ENCODE measurements at places on chromosomes 6 and 20.

DNA sequence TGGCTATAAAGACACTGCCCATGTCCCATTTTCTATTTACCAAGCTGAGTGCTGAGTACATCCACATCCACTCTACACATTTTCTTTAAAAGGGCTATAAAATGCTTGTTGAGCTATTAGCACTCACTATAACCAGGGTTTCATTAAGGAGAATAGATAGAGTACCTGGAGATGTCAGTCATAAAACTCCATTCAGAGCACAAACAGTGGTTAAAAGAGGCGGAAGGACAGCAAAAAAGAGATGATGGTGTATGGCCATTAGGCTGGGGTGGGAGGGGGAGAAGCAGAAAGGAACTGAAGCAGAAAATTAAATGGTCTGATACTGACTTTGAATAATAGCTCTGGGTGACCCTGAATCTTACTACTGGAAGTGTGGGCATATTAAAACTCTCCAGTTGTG is 609.9 kb upstream of the MAP3K7 start:
- DNase-seq: no peak
- no peak overlapping the region for H3K4me3 ChIP-seq
- H3K36me3 ChIP-seq: no peaks in the 10 kb centered on the region
- H3K4me1 ChIP-seq: peaks cover 25% of the 10 kb centered on the region
- peaks cover 4% of the 10 kb centered on the region for H3K27me3 ChIP-seq

- H3K36me3 ChIP-seq: no peaks in the 10 kb centered on the region
- H3K27me3 ChIP-seq: no peaks in the 10 kb centered on the region
- H3K27ac ChIP-seq: no peak overlapping the region
These were observed 71.4 kb downstream of the JARID2 start for GRCh38 chr6:15317251-15317650.

- no peaks in the 10 kb centered on the region for H3K36me3 ChIP-seq
- peaks cover 6% of the 10 kb centered on the region for H3K27me3 ChIP-seq
These were observed 79.8 kb upstream of the FAM184A start for GRCh38 chr6:119158057-119158848.

GRCh38 chr6:118197539-118197938 is 290.5 kb downstream of the SLC35F1 start:
- no peaks in the 10 kb centered on the region for H3K4me1 ChIP-seq
- H3K36me3 ChIP-seq: no peaks in the 10 kb centered on the region
- no peak overlapping the region for H3K4me3 ChIP-seq
- DNase-seq: no peak

- peaks cover 9% of the 10 kb centered on the region for H3K36me3 ChIP-seq
- peaks cover 38% of the 10 kb centered on the region for H3K4me1 ChIP-seq
- H3K4me3 ChIP-seq: peak overlapping the region; percentile 95
- H3K27me3 ChIP-seq: peaks cover 20% of the 10 kb centered on the region
These were observed 753 bp upstream of the PERP start for GRCh38 chr6:138107752-138108592.

DNA sequence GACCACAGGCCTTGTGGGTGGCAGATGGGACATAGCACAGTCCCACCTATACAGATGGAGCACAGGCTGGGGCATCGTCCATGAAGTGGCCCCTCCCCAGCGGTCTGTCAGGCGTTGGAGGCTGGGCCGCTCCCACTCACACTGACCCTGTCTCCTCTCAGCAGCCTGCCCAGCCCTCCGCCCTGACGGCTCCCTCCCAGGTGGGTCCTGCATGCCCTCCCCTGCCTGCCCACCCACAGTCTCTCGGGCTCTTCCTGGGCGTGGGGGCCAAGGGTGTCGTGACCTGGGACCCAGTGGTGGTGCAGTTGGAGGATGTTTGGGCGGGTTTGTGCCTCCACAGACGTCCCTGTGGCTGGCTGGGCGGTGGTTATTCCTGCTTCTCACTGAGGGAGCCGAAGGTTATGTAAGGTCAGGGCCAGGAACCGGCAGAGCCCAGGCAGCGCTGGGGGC is 22.3 kb downstream of the COL20A1 start:
- no peak for DNase-seq
- peaks cover 8% of the 10 kb centered on the region for H3K27me3 ChIP-seq

GRCh38 chr6:11064836-11065235 is 20.7 kb upstream of the ELOVL2 start:
- no peaks in the 10 kb centered on the region for H3K36me3 ChIP-seq
- no peak overlapping the region for H3K4me3 ChIP-seq
- no peak for DNase-seq
- H3K27me3 ChIP-seq: peaks cover 2% of the 10 kb centered on the region
- H3K27ac ChIP-seq: no peak overlapping the region
- no peaks in the 10 kb centered on the region for H3K4me1 ChIP-seq

DNA sequence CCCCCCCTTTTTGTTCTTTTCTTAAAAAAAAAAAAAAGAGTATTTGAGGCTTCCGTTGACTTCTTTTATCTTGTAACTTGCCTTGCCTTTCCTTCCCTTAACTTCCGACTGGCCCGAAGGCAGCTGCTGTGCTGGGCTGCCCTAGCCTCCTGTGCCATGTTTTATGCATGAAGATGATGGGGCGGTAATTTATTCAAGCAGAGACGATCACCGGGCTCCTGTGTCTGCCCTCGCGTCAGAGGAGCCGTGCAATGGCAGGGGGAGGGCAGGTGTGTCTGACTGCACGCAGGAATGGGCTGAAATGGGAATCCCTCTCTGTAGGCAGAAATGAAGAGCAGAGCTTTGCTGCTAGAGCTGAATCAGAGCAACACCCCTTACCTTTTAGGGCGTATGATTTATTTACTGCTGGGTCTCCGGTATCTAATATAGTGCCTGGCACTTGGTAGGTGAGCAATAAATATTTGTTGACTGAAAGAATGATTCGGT is 106.3 kb upstream of the RIPOR2 start:
- no peaks in the 10 kb centered on the region for H3K36me3 ChIP-seq
- H3K4me1 ChIP-seq: peaks cover 20% of the 10 kb centered on the region
- no peak overlapping the region for H3K4me3 ChIP-seq
- no peak for DNase-seq
- no peak overlapping the region for H3K27ac ChIP-seq

DNA sequence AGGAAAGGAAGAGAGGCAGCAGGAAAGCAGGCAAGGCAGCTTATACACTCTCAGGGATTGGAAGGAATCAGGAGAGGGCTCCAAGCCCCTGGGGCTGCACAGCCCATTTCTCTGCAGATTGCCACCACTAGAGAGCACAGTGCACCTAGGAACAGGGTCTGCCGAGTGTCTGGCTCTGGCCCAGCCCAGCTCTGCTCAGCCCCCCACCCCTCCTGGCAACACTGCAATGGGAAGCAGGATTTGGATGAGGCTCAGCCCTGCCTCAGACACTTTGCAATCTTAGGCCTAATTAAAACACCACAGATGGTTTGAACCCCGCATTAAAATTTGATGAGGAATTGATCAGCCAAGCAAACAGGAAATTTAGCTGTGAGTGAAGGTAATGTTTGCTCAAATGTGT is 252.7 kb downstream of the DHX35 start:
- peaks cover 22% of the 10 kb centered on the region for H3K4me1 ChIP-seq
- H3K4me3 ChIP-seq: no peak overlapping the region
- H3K36me3 ChIP-seq: no peaks in the 10 kb centered on the region

DNA sequence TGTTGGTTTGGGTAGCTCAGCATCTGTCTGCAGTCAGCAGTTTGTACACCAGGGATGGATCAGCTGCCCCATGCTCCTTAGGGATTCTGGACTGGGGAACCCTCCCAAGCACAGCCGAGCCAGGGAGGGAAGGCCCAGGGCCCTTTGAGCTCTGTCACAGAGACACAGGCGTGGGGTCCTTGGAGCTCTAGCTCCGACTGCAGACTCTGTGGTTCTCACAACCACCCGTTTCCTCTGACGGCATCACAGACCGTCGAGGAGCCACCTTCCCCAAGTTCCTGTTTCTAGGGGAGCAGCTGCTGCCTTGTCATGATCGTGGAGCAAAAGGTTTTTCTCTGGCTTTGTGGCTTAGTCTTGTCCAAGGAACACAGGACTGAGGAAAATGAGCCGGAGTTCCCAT is at the start of gene SLA2:
Gene SLA2 (minus strand): TSS at position 199 of the 400 bp plus-strand sequence. CDS start 4,861 bp downstream, outside the sequence.
- no peak within 1 kb of the TSS for H3K4me3 ChIP-seq
- peak within 1 kb of the TSS; percentile 53 for H3K27ac ChIP-seq
- DNase-seq: no peak
- H3K36me3 ChIP-seq: no peaks in the 10 kb centered on the region
- no peaks in the 10 kb centered on the region for H3K4me1 ChIP-seq

DNA sequence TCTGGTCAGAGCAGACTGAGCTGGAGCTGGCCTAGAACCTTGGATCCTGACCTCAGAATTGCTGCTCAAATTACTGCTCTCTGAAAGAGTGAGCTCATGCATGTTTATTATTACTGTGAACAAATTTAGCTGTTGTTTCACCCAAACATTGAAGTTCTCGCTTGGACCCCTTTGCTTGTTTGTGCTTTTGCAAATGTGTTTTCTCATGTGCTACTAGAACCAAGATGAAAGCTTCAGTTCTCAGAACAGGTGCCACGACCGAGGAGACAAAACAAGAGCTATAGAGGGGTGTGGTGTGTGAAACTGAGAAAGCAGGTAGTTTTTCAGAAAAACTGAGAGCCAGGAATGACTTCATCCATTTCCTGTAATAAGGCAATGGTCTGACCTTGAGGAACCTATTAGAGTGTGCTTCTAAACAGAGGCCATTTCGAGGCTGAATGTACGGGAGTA is 50.0 kb upstream of the ESR1 start:
- DNase-seq: no peak
- H3K36me3 ChIP-seq: no peaks in the 10 kb centered on the region
- H3K4me1 ChIP-seq: no peaks in the 10 kb centered on the region
- peaks cover 10% of the 10 kb centered on the region for H3K27me3 ChIP-seq
- no peak overlapping the region for H3K27ac ChIP-seq

DNA sequence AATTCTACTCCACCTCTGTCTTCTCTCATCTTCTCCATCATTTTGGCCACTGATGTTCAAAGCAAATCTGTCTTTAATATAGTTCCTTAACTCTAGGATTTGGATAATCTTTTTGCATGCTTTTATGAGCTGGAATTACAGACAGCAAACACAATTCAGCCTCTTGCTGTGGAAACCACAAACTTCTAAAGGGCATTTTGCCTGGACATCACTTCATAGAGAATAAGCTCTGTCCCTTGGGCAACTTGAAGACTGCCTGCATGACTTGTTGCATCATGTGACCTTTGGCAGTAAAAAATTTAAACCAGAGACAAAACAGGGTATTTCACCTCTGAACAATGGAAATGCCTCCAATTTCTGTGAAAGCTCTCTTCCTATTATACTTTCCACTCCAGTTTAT is 74.1 kb upstream of the HDDC2 start:
- no peak for DNase-seq
- no peak overlapping the region for H3K27ac ChIP-seq
- peaks cover 30% of the 10 kb centered on the region for H3K4me1 ChIP-seq
- H3K4me3 ChIP-seq: no peak overlapping the region
- peaks cover 2% of the 10 kb centered on the region for H3K27me3 ChIP-seq

DNA sequence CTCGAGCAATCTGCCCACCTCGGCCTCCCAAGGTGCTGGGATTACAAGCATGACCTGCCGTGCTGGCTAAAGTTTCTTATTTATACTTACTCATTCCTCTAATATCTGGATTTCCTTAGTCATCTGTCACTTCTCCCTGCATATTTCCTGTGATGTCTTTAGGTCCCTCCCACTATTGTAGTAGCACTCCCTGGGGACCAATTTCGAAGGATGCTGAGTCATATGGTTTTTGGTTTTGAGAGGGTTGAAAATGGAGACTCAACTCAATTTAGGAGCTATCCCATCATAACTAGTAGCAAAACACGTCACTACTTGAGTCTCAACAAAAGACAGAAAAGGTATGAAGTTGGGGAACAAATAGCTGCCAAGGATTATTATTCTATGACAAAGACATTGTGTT is 20.2 kb downstream of the MCUR1 start:
- peaks cover 6% of the 10 kb centered on the region for H3K27me3 ChIP-seq
- H3K27ac ChIP-seq: no peak overlapping the region
- no peaks in the 10 kb centered on the region for H3K4me1 ChIP-seq

GRCh38 chr20:61042506-61043385 is 209.3 kb upstream of the CDH4 start:
- no peak overlapping the region for H3K4me3 ChIP-seq
- DNase-seq: peak; percentile 20
- H3K4me1 ChIP-seq: no peaks in the 10 kb centered on the region
- no peak overlapping the region for H3K27ac ChIP-seq

DNA sequence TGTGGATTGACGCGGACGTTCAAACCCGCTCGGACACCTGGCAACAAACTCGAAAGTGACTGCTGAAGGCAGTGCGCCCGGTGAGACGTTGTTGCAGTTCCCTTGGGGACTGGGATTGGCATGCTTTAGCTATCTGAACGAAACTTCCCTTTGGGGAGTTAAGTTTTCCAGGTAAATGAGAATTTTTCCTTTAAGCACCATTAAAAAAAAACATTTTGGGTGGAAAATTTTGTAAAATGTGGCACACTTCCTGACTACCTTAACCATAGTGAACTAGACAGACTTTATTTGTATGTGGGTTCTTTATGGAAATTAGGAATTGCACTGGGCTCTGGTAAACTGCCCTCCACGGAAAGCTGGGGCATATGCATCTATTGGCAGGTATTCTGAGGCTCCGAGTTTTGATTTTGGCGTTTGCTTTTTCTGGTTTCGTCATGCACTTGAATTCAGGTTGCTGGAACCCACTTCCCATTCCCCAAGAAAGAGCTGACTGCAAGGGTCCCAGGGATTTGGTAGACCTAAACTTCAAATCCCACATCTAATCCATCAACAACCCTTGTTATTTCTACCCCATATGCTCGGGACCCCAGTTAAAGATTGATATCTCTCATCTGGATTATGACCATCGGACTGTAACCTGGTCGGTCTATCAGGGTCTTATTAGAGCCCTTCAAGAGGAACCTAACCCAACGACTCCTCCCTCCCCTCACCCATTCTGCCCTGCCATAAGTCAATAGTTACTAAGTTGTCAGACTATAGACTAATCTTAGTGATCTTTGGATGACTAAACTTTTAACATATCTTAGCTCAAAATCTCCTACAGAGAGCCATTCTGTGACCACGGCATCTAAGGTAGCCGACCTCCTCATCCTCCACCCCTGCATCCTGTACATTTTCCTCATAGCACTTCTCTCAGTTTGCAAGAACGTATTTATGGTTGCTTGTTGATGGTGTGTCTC is 800 bp upstream of the DYNLT1 start:
- peak overlapping the region; percentile 90 for H3K4me3 ChIP-seq
- H3K27ac ChIP-seq: peak overlapping the region; percentile 36
- no peak for DNase-seq
- peaks cover 24% of the 10 kb centered on the region for H3K36me3 ChIP-seq
- H3K27me3 ChIP-seq: peaks cover 21% of the 10 kb centered on the region
- peaks cover 52% of the 10 kb centered on the region for H3K4me1 ChIP-seq

DNA sequence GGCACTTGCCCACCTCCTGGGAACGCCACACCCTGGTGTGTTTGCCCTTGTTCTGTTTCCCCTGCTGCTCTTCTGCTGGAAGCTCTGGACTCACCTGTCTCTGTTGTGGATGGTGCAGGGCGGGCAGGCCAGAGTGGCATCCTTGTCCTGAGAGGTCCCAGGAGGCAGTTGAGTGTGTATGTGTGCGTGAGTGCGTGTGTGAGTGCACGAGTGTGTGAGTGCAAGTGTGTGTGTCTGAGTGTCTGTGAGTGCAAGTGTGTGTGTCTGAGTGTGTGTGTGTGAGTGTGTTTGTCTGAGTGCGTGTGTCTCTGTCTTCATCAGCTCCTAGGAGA is 12.2 kb downstream of the IGF2R start:
- peak overlapping the region; percentile 33 for H3K4me3 ChIP-seq
- peaks cover 5% of the 10 kb centered on the region for H3K36me3 ChIP-seq
- no peak for DNase-seq
- H3K27ac ChIP-seq: peak overlapping the region; percentile 76
- H3K4me1 ChIP-seq: peaks cover 65% of the 10 kb centered on the region
